ENCODE measurements at places on chromosomes 2 and 18.
A peak's percentile ranks its signal among the peaks of the same experiment; 100 is the strongest.

GRCh38 chr2:177161741-177162460 is 50.7 kb upstream of the HNRNPA3 start:
- DNase-seq, result no peak

DNA sequence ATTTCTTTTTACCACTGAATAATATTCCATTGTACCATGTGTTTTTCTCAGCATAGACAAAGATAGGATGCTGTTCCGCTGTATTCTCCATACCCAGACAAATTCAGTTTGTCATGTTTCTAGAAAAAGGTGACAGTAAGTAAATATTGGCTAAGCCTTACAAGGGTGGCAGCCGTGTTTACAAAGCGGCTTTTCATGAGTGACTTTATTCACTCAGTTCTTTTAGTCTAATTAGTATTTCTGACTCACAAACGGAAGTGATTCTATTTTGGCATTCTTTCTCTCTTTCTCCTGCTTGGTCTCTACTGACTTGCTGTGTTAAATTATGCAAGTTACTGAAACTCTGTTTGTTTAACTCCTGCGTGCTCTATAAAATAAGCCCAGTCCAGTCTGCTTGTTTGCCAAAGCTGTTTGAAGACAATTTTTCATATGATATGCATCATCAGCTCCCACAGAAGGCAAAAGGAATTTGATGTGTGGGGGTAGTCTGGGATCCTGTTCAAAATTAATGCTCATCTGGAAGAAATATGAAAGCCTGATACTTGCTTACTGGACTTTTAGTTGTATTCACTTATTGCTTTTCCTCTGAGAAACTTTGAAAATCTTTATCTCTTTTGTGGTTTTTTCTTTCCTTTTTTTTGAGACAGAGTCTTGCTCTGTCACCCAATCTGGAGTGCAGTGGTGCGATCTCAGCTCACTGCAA is 2.3 kb upstream of the PLEKHH2 start:
- DNase-seq, result no peak

DNA sequence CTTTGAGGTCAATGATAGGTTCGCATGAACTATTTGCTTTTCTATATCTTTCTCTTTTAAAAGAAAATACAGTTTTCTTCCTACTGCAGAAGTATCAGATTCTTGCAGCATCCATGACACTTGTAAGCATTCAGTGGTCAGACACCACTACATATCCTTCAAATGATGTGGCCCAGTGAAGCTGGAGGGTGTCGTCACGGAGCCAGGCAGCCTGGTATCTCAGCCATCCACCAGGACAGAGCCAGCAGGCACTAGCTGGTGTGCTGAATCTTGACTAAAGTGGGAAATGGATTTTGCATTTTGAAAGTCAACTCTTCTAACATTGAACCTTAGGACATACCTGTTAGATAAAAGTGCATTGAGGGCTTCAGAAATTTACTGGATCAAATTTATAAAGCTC is 5.4 kb downstream of the KLHL14 start:
- DNase-seq, result no peak

DNA sequence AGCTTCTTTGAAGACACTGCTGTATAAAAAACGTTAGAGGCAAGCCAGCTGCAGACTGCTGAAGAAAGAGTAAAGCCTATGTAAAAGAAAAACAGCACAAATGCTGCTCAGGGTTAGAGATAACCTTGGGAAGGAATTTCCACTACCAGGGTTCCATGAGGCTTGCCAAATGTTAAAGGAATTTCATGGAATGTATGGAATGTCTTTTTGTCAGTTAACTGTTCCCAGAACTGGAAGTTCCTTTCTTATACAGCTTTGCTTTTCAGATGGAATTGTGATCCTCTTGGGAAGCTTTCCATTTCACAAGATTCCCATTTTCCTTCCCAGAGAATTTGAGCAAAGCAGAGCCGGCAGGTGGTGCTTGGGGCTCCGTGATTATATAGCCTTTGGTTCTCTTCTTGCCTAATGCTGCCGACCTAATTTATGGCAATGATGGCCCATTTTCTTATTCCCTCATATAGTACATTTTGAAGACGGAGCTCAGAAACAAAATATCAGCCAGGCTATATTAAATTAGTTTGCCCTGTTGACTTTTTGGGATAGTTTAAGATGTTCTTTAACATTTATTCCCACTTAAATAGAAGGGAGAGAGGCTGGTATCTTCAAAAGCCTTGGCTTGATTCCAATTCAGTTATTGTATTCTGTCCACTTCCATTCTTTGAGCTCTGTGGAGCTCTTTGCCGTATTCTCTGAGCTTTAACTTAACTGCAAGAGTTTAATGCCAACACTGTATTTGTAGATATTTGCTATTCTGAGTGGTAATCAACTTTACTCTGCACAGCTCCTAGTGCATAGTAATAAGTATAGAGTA is 162.3 kb downstream of the PHLPP1 start:
- DNase-seq, result no peak

DNA sequence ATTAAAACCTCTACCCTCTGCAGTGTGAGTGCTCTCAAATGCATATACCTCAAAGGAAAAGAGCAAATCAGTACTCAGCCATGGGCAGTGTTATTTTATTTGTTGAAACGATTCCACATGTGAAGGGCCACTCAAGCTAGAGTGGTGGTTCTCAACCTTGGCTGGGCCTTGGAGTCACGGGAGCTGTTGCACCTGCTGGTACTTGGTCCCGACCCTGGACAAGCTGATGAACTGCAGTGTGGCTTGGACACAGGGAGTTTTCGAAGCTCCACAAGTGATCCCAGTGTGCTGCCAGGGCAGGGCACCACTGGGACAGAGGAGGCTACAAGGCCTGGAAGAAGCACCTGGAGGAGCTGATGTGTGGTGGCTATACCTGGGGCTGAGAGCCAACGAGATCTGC is 19.7 kb downstream of the GNLY start:
- no peak for DNase-seq

GRCh38 chr2:177728399-177728765 is 335.8 kb downstream of the AGPS start:
- no peak for DNase-seq

- DNase-seq, result peak; percentile 10
These were observed 71.2 kb downstream of the CTAGE1 start for GRCh38 chr18:22346401-22346952.

DNA sequence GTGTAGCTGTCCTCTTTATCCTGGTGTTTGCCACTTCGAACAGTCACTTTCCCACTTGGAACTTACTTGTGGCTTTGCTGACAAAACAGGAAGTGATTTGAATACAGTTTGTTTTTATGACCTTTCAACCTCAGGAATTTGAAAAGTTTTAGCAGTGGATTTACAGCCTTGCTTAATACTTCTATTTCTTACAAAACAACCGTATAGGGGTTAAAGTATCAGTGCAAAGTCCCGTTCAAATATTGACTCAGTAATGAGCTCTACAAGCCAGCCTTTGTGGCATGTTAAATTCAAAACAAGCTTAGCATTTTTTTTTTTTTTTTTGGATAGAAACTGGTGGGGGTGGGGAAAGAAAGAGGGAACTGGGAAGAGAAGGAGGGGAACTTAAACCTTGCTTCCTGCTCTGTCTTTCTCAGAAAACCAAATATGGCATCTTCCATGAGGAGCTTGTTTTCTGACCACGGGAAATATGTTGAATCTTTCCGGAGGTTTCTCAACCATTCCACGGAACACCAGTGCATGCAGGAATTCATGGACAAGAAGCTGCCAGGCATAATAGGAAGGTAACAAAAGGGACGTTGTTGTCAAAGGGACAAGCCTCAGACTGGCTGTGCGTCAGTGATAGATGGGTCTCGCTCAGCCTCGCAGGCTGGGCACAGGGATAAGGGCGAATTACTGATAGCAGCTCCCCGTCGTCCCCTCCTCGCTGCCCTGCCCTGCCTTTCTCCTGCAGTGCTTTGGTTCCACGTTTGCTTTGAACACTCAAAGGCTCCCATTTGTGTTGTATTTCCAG is at the start of gene HNMT:
HNMT (plus strand) TSS at position 408 of the 793 bp plus-strand sequence; CDS start at position 427, 19 bp downstream.
- peak; percentile 73 for DNase-seq

- no peak for DNase-seq
These were observed 250.5 kb upstream of the NETO1 start for GRCh38 chr18:73118121-73118816.

- peak; percentile 13 for DNase-seq
These were observed 249.9 kb upstream of the THUMPD2 start for GRCh38 chr2:40028792-40029488.

DNA sequence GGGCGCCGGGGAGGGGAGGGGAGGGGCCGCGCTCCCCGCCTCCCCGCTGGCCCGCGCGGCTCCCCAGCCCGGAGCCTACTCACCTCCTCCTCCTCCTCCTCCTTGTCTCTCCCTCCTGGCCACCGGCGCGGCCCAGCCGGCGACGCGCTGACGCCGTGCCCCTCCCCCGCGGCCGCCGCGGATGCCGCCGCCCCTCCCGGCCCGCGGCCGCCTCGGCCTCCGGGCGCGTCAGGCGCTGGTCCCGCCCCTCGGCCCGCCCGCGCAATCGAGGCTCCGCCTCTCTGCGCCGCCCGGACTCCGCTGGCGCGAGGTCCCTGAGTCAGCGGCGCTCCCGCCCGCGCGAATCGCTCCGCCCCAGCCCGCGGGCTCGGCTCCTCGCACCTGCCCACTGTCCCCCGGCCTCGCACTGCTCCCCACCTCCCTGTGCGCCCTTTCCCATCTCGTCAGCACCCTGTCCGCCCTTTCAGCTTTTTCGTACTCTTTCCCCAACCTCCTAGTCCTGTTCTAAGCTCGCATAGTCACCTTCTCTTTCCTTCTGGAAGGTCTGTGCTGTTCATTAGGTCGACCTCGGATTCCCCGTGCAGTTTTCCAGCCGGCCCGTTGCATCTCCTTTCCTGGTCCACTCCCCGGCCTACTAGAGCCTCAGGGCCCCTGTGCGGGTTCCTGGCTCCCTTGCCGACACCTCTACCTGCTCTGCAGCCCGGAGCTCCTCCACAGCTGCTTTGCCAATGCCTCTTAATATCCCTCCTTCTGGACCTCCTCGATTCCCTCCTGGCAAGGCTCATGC is 187.4 kb downstream of the ZEB2 start:
- peak; percentile 86 for DNase-seq

- DNase-seq, result no peak
These were observed 408.4 kb downstream of the HRH4 start for GRCh38 chr18:24868760-24869237.

DNA sequence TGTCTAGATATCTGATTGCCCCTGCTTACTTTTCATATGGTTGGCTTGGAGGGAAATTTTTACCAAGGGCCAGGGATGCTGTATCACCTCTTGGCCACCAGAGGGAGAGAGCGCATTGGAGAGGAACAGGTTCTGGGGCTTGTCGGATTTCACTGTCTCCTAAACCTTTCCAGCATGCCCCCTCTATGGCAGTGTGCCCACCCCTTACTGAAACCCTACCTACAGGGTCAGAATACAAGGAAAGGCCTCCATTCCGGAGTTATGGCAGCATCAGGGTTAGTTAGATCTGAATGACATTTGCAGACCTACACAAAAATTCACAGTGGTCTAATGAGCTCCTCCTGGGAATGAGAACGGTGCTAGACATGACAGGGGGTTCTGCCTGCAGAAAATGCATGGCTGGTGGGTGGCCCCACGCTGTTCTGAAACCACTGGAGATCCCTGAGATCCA is 5.8 kb downstream of the SLC14A2 start:
- peak; percentile 18 for DNase-seq

DNA sequence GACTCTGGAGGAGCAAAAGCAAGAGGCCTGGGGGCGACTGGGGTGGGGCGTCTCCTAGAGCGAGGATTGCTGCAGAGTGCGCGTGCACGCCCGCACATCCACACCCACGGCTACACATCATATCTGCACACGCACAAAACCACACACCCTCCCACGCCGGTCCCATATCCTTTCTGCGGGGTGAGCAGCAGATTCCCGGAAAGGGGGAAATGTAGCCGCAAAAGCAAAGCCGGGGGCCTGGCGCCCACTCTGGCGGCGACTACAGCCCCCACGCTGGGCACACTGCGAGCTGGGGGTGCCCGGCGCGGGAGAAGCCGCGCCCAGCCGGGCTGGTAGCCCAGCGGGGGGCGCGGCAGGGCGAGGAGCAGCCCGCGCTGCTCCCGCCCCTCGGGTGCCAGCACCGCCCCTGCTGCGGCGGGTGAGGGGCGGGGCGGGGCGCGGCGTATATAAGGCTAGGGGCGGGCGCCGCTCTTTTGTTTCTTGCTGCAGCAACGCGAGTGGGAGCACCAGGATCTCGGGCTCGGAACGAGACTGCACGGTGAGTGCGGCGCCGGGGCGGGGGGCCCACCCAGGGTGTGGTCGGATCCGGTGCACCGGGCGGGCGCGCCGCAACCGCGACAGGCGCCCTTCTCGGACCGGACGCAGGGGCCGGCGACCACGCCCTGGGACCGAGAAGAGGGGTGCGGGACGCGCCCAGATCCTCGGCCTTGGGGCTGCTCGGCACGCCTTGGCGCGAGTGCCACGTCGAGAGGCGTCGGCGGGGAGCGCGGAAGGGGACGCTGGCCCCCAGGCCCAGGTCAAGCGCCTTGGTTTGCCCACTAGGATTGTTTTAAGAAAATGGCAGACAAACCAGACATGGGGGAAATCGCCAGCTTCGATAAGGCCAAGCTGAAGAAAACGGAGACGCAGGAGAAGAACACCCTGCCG is at the start of gene TMSB10:
TMSB10 (plus strand) TSS at position 476 of the 927 bp plus-strand sequence.
- DNase-seq, result peak; percentile 81

- no peak for DNase-seq
These were observed 84.9 kb upstream of the EPB41L3 start for GRCh38 chr18:5628512-5629255.

DNA sequence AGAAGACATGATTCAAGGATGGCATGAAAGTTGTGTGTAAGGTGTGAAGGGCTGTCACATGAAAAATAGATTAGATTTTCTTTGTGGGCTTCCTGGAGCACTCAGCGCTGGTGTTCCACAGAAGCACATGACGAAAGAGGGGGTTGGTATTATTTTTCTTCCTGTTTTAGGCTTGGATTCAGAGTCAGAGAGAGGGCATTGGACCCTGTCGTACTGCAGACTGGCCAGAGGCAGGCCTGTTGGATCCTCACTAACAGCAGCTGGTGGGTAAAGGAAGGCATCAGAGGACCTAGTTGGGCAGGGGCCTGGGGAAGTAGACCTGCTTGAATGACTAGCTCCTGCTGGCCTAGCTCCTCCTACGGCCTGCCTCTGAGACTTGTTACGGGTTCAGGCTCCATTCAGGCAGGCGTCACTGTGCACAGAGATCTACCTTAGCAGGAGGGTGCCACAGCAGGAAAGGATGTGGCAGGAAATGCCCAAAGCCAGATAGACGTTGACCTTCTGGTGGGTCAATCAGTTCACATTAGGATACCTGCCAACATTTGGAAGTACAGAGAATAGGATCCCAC is 13.1 kb downstream of the CTLA4 start:
- DNase-seq, result peak; percentile 42

DNA sequence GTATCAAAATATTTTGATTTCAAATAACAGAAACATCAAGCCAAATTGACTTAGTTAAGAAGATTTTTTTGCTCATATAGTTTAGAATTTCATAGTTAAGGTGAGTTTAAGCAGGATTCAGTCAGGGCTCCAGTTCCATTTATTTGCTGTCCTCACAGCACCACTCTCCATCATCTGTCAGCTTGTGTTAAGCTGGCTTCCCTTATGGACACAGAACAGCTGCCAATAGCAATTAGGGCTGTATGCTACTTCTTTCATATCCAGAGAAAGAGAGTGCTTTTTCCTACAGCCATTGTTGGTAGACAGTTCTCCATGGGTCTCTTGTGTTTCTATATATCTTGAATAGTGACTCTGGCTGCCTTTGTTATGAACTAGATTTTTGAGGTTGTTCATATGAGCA is 95.4 kb upstream of the CYP20A1 start:
- DNase-seq, result no peak

Data from CD14-positive monocyte (primary cell).